ENCODE measurements at places on chromosomes 4 and X.
A peak's percentile ranks its signal among the peaks of the same experiment; 100 is the strongest.

GRCh38 chrX:6134255-6134654 lies 94.4 kb downstream of the NLGN4X start:
- no peak for DNase-seq
- no peak overlapping the region for H3K4me3 ChIP-seq
- H3K27me3 ChIP-seq, result no peaks in the 10 kb centered on the region
- no peaks in the 10 kb centered on the region for H3K4me1 ChIP-seq

DNA sequence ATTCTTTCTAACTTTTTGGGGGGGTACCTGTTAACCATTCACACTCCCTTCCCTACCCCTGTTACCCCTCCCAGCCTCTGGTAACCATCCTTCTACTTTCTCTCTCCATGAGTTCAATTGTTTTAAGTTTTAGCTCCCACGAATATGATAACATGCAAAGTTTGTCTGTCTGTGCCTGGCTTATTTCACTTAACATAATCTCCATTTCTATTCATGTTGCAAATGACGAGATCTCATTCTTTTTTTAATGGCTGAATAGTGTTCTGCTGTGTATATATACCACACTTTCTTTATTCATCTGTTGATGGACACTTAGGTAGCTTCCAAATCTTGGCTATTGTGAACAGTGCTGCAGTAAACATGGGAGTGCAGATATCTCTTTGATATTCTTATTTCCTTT lies 41.3 kb downstream of the MCUB start:
- no peaks in the 10 kb centered on the region for H3K4me1 ChIP-seq
- H3K4me3 ChIP-seq, result no peak overlapping the region
- no peak for DNase-seq
- H3K27ac ChIP-seq, result no peak overlapping the region
- no peaks in the 10 kb centered on the region for H3K27me3 ChIP-seq

DNA sequence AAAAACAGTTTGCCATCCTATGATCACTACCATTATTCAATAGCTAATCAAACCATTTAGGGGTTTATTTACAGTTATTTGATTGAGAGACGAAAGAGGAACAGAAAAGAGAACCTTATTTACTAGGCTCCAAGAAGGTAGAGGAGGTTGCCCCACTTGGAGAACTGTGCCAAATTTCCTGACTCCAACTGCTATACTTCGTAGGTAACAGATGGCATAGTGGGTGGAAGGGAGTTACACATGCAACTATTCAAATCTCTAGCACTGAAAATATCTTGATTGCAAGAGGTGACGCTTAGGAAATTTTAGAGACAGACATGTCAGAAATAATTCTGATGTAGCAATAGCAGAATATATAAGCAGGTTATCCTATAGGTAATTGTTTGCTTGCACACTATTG lies 38.0 kb upstream of the TMPRSS11F start:
- H3K27ac ChIP-seq, result no peak overlapping the region
- H3K4me3 ChIP-seq, result no peak overlapping the region
- no peaks in the 10 kb centered on the region for H3K36me3 ChIP-seq
- no peak for DNase-seq
- no peaks in the 10 kb centered on the region for H3K4me1 ChIP-seq

DNA sequence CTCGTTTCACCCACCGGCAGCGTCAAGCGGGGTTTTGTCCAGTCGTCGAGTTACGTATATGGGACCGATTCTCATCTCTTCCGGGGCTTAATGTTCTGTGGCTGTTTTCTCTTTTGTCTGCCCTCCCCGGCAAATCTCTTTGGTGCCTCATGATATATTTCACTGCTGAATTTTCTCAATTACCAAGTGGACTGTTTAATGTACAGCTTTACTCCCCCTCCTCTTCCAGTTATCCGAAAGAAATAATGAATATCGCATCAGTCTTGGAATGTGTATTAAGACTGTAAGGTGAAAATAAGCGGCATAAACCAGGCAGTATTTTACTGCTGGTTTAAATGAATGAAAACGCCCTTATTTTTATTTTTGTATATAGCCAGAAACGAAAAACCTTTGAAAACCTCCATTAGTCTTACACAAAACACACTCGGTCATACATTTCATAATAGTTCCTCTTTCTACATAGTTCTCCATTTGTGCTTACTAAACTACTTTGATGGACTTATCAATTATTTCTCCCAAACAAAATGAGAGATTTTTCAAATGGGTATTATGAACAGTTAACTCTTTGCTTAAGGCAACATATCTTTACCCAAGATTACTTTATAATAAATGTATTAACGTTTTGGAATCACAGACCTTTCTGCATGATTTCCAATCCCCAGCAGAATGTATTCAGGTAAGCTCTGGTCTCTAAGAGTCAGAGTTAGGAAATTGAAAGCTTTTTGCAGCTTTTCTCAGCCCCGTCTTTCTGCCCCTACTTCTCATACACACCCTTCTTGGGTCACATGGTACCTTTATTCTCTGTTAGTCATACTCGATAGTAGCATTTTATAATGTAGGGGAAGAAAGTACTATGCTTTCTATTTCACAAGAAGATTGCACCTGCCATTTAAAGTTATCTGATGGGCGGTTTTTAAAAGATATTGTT lies 979 bp downstream of the RP2 start:
- H3K36me3 ChIP-seq, result no peaks in the 10 kb centered on the region
- H3K4me1 ChIP-seq, result no peaks in the 10 kb centered on the region
- H3K27me3 ChIP-seq, result no peaks in the 10 kb centered on the region

DNA sequence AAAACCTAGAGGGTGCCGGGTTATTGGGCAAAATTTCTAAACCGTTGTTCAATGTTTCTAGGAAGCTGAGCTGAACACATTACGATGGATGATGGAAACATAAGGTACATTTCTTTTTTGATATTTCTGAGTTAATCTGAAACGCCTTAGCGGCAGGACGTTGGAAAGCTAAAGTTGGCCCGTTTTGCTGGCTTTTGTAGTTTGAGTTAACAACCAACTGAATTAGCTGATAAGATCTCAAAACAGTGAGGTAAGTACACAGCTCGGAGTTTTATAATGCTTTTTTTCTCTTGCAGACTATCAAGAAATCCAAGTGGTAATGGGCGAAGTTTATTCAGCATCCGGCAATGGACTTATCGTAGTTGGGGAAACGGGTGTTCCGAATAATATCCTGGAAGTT lies 73.5 kb downstream of the PRSS12 start:
- peaks cover 21% of the 10 kb centered on the region for H3K4me1 ChIP-seq
- no peaks in the 10 kb centered on the region for H3K27me3 ChIP-seq
- H3K27ac ChIP-seq, result peak overlapping the region; percentile 86
